Hippocampal formation (tissue), 2 donors: ENCODE measurements at places on chromosomes 16 and 17.
A peak's percentile ranks its signal among the peaks of the same experiment; 100 is the strongest.

- DNase-seq: no peak
These were observed 2.1 kb upstream of the SEZ6 start for GRCh38 chr17:29007860-29008455.

DNA sequence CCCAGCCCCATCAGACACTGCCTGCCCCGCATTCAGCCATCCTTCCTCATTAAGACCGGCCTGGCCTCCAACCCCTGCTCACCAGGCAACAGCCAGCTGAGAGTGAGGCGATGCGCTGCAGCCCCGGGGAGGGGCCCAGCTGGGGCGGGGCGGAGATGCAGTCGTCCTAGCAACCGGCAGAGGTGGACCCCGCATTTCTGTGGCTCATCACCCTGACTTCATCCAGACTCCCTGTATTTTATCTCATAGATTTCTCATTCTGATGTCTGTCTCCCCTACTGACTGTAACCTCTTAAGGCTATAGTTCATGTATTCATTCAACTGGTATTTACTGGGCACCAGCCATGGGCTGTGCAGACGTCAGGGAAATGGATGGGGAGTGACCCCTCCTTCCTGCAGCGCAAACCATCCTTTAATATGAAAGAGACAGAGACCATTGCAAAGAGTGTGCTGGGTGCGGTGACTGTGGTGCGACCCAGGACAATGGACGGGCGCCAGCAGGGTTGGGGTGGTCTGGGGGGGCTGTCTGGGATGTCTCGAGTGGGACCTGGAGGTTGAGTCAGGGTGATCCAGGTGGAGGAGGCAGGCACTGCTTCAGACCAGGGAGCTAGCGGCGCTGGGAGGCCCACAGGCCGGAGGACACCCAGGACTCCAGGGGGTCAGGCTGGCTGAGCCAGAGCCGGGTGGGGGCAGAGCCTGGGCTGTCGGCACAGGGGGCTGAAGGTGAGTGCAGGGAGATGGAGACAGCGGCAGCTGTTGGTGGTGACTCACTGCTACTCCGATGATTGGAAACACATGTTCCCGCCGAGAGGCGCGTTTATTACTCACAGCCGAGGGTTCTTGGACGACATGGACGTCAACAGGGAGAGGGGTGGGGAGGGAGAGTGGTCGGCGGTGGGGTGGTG, 10.5 kb upstream of the TIMP2 start:
- no peak for DNase-seq

GRCh38 chr16:89938175-89938885, 10.2 kb upstream of the DEF8 start:
- no peak for DNase-seq

DNA sequence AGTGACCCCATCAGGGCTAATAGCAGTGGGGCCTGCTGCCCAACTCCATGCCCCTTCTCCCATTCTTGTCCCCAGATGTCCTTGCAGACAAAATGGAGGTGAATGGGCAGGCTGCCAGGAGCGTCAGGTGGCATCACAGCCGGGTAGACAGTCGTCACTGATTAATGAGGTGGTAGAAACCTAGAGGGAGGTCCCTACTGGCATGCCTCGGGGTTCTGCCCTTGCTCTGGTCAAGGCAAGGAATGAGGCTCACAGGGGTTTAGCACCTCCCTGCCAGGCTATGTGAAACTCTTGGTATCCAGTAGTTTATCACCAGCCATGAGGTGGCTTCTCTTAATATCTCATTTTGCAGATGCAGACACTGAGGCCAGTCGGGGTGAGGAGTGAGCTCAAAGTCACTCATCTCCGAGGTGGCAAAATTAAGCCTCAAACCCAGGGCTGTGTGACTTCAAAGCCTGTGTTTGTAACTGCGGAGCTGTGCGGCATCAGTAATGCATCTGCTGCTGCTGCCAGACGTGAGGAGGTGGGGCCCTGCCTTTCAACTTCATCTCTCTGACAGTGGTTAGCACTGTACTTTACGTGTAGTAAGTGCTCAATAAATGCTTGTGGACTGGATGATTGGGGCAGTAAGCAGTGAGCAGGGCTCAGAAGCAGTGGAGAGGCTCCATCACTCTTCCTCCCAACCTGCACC, 21.3 kb downstream of the RAI1 start:
- no peak for DNase-seq

DNA sequence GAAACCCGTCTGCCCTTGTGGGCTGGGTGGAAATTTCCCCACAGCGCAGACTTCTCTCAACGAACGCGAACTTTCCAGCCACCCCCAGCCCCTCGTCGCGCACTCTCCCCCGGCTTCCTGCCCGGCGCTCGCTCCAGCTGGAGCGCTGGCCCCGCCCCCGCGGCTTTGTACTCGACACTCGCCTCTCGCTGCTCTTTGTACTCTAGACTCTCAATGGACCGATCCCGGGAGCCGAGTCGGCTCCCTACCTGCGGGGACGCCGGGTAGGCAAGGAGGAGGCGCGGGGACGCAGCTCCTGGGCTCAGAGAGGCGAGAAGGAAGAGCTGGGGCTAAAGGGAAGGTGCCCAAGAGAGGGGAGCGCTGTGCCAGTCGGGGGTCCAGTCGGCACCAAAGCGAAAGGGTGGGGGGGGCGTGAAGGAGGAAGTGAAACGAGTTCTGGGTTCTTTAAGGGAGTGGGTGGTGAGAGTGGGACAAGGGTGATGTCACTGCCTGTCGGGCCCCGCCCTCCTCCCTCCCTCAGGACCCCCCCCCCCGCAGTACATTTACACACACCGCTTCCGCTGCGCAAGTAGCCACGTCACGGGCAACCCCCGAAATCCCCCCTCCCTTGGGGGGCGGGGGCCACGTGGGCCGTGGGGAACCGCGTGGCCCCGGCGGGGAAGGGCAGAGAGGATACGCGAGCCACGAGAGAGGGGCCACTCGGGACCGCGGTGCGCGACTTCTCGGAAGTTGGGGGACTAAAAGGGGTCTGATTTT, 9.7 kb downstream of the KDM6B start:
- DNase-seq: peak; percentile 68

- DNase-seq: no peak
These were observed 76.9 kb downstream of the RAI1 start for GRCh38 chr17:17757956-17758845.

GRCh38 chr16:77660311-77660710, 62.0 kb upstream of the NUDT7 start:
- DNase-seq: no peak

GRCh38 chr16:8310816-8311215, 279.5 kb downstream of the TMEM114 start:
- no peak for DNase-seq

- DNase-seq: no peak
These were observed 1.1 kb downstream of the PRSS33 start for GRCh38 chr16:2786061-2786825.

DNA sequence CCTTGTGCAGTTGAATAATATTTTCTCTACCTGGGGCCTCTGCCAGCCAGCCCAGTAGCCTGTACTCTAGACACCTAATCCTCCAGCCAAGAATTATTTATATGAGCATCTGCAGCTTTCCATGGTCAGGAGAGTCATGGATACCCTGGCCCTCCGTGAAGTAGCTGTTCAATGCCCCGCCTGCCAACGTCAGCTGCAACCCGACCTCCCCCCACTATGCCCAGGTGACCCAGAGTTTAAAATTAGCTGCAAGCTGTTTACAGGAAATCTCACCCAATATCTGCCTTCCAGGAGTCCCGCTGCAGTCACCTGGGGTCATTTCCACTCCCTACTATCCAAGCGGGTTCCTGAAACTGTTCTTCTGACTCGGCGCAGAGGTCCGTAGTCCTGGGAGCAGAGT, 12.3 kb downstream of the SDR42E2 start:
- DNase-seq: no peak

DNA sequence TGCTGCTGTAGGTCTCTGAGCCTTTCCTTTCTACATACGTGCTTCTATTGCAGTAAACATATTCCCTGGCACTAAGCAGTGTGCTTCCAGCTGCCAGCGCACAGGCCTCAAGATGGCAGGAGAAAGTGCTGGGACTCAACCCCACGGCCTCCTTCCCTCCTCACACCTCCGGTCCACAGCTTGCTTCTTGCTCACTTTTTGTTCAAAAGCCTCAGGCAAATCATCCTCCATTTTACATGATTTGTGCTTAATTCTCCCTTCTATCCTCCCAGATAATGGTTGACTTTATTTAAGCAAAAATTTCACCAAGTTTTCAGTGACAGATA, 5.4 kb downstream of the CDK5R1 start:
- DNase-seq: no peak

DNA sequence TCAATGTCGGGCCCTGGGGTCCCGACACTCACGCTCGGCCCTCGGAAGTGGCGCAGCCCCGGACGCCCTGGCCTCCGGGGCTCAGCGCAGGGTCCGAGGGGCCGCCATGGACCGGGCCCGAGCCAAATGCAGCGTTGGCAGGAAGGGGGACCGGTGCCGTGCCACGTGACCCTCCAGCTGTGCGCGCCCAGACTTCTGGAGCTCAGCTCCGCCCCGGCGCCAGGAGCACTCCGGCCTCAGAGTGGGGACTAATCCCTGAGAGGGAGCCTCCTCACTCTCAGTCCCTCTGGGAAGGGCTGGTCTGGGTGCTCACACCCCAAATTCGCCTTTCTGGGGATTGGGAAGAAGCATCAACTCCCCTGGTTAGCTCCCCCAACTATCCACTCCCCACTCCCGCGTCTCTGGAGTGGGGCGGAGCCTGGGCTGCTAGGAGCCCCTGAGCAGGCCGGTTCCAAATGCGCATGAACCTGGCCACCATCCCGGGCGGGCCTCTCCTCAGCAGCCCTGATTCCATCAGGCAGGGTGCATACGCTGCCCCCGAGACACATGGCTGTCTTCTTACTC, at the start of gene B3GNT9:
TSS of gene B3GNT9 (minus strand) at position 166 of the 564 bp plus-strand sequence. CDS start 513 bp downstream, outside the sequence.
- peak; percentile 81 for DNase-seq

GRCh38 chr17:40563220-40564052, 1.8 kb downstream of the CCR7 start:
- DNase-seq: no peak

DNA sequence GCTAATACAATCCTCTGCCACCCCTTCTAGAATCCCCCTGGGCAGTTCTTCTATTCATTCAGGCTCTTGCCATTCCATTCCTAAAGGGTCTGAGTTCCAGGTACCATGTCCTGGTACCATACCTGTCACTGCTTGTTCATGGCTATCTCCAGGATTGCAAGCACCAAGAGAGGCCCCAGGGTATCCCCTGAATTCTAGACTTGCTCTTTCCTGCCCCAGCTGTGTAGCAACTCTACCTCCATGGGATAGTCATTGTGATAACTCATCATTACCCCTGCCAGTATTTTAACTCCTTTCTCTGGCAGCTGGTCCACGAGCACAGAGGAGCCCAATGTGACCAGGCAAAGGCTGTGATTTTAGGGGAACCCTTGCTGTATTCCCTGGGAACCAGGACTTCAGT, 143.7 kb upstream of the CDH5 start:
- no peak for DNase-seq

GRCh38 chr17:8161289-8162232, 1.2 kb downstream of the VAMP2 start:
- DNase-seq: no peak

GRCh38 chr16:64865069-64865696, 256.7 kb downstream of the CDH11 start:
- DNase-seq: no peak

GRCh38 chr17:27817731-27818130, 17.4 kb upstream of the NOS2 start:
- no peak for DNase-seq

GRCh38 chr17:48347177-48347576, 82.8 kb downstream of the SKAP1 start:
- no peak for DNase-seq
